ENCODE measurements at places on chromosomes 1 and 21.
A peak's percentile ranks its signal among the peaks of the same experiment; 100 is the strongest.

DNA sequence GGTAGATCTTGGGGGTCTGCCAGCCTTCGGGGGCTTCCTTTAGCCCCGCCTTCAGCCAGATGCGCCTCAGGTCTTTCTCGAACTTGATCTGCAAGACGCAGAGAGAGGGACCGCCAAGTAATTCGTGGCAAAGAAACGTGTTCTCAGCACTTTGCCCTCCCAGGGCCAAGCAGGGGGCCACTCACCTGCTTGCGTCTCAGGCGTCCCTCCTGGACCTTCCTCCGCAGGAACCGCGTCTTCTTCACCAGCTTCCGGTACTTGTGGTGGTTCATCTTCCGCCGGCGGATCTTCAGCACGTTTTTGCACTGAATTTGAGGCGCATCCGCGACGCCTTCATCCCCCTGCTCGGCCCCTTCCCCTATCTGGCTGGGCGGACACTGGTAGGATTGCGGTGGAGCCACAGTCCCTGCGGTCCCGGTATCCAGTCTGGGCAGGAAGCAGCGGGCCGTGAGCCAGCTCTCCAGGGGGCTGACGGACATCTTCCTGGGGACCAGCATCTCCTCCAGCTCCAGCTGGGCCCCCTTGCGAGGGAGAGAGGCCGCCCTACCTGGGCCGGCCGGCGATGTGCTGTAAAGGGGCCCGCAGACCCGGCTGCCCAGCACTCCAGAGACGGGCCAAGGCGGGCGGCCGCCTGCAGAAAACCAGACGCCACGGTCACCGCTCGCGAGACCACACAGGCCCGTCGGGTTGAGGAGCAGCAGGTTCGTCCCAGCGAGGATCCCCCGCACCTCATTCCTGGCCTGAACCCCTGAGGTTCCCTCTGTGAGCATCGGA is 1.0 kb downstream of the AURKAIP1 start:
- no peak for DNase-seq

DNA sequence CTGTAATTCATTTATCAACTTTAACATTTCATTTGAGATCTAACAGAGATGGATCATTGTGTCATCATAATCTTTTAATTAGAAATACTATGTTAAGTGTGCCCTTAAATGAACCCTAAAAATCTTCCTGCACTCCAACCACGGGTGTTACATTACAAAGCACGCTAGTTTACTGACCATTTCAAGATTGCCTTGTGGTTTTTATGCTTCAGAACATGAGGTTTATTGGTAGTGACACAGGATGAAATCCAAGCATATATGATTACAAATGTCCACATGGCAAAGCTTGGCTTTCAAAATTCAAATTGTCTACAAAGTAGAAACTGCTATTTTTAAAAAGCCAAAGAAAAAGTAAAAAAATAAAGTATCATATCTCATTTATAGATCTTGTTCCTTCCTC is 190.4 kb upstream of the USP25 start:
- no peak for DNase-seq

DNA sequence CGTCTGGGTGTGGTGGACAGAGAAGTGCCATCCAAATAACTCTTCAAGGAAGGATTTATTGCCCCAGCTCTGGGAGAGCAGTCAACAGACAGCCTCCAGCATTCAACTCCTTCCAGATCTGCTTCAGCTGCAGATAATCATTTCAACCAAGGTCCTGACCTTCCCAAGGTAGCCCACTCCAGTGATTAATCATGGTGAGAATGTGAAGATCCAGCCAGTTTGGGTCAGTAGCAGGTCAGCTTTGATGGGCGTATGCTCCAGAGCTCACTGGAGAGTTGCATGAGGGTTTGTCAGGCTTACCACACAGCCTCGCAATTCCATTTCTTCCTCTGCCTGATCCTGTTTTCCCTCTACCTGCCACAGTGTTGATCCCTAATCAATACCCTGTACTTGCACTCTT is 214.5 kb upstream of the ZRANB2 start:
- no peak for DNase-seq

DNA sequence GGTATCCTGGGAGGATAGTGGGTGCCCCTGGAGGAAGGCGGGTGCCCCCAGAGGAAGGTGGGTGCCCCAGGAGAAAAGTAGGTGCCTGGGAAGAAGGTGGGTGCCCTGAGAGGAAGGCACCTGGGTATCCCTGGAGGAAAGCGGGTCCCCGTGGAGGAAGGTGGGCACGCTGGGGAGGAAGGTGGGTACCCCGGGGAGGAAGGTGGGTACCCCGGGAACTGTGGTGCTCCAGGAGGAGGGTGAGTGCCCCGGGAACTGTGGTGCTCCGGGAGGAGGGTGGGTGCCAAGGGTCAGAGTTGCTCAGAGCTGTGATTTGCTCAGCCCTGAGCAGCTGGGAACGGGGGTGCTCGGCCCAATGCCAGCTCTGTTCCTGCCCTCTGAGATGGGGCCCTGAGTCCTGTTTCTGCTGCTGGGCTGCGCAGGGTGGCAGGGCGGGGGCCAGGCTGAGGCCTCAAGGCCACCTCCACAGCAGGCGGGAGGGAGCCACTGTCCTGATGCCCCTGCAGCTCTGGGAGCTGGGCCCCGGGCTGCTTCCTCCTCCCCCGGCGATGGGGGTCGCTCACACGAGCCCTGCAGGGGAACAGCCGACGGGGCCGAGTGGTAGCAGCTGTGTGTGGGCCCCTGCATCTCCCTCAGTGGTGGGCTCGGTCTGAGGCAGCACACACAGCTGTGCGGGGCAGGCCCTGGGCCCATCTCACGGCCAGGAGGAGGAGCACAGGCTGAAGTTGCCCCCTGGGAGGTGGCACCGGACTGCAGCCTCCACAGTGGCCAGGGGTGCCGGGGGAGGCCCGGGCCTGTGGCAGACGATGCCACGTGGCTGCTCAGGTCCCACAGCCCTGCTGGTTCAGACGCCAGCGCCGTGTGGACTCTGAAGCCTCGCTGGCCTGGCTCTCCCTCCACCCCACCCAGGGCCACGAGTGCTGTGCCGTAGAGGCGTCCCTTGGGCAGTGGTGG is 57.4 kb downstream of the SLX9 start:
- no peak for DNase-seq

DNA sequence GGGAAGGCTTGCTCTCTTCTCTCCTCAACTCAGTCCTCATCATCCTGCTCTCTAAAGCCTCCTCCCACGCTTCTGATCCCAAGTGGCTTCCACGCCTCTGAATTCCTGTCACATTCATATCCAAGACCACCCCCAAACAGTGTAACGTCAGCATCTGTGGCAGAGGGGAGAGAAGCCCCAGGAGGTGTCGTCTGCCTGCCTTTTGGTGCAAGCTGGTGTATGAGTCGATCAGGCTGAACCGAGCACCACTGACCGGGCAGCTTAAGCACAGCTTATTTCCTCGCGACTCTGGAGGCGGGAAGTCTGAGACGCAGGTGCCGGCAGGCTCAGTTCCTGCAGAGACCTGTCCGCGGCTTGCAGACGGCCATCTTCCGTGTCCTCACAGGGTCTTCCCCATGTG is 123.8 kb upstream of the RAB4A start:
- DNase-seq, result no peak

GRCh38 chr1:93798291-93798690 is 80.7 kb downstream of the DNTTIP2 start:
- DNase-seq, result no peak

DNA sequence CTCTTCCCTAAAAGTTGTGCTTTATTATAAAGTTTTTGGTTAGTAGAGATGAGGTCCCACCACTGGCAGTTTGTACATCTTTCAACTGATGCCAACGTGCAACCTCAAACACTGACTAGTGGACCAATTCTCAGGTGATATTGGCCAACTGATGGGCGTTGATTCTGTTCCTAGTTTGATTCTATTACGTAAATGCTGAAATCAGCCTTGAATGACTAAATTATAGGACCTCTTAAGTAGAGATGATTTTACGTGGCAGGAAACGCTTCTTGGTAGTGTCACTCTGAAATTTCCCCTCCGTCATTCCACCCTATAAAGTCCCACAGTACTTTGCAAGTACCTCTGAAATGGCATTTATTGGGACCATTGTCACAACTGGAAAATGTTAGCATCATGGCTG is 8.8 kb upstream of the FNDC7 start:
- no peak for DNase-seq

GRCh38 chr1:64293820-64294219 is 90.4 kb downstream of the UBE2U start:
- DNase-seq, result no peak

DNA sequence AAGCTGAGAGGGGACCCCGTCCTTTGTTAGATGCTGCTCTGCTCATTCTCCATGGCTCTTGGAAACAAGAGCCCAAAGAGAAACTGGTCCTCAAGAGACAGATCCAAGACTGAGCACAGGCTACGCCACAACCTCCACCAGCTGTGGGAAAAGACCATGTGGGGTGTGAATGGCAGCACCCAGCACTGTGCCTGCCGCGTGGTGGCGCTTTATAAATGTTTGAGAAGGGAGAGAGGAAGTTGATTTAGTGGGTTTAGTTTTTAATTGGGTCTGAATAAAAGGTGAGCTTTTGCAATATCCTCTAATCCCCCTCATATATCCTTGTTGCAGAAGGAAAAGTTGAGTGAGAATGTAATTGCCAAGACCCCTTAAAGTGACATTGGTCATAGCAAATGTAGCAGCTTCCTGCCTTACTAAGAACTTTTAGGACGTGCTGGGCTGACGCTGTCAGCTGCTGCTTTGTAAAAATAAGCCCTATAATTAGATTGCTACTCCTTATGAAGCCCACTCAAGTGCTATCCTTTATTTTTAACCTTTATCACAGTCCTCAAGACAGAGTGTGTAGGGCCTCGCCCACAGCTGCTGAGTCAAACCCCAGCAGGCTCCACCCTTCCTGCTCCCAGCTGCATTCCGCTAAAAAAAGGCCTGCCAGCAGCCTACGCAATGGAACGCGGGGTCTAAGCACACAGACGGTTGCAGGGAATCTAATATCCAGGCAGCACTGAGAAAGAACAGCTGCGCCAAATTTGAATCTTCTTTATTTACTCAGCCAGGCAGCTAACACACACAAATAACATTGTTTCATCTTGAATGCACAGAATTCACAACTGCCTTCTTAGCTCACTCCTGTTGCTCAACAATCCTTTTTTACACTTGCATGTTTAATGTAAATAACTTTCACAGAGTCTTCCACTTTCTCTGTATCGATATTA is 47.4 kb upstream of the PRDX6 start:
- no peak for DNase-seq

- no peak for DNase-seq
Measured at GRCh38 chr1:210647406-210648333, 319.0 kb downstream of the HHAT start.

DNA sequence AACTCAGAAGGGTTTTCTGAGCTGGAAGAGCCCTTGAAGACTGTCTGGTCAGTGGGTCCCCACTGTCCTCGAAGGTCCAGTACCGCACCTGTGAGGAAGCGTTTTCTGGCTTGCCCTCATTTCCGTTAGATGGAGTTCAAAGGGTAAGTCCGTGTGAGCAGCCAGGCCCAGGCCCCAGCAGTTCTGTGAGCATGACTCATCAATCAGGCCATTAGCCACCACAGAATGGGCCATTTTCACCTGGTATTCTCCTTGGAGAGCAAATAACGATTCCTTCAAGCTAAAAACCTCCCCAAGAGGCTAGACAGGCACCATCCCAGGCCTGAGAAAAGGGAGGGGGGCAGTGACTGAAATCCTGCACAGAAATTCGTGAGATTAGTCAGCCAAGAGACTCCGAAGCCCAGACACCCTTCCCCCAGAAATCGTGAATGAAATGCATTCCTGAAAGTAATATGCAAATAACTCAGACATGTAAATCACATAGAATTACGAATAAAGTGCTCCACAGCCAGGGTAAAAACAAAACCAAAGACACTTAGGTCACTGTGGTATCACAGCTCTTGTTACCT is 66.0 kb downstream of the BCAR3 start:
- DNase-seq, result peak; percentile 46

GRCh38 chr1:2279210-2279639 is 51.1 kb downstream of the SKI start:
- DNase-seq, result no peak

DNA sequence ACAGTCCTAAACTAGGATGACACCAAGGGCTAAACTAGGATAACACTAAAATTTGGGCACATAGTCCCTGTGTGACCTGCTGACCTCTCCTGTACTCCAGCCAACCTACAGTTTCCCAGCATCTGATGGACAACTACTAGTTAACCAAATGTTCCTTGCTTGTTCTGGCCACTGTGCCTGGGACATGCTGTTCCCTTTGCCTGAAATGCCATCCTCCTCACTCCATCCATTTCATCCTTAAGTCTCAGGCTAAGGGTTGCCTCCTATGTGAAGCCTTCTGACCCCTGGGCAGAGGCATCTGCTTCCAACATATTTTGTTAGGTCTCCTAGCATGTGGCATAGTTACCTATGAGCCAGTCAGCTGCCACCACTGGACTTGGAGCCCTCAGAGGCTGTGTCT is 204.9 kb upstream of the JUN start:
- DNase-seq, result no peak

- DNase-seq, result no peak
Measured at GRCh38 chr1:161351482-161351881, 16.2 kb downstream of the CFAP126 start.

- DNase-seq, result no peak
Measured at GRCh38 chr1:85091671-85092280, 43.5 kb upstream of the MCOLN3 start.

DNA sequence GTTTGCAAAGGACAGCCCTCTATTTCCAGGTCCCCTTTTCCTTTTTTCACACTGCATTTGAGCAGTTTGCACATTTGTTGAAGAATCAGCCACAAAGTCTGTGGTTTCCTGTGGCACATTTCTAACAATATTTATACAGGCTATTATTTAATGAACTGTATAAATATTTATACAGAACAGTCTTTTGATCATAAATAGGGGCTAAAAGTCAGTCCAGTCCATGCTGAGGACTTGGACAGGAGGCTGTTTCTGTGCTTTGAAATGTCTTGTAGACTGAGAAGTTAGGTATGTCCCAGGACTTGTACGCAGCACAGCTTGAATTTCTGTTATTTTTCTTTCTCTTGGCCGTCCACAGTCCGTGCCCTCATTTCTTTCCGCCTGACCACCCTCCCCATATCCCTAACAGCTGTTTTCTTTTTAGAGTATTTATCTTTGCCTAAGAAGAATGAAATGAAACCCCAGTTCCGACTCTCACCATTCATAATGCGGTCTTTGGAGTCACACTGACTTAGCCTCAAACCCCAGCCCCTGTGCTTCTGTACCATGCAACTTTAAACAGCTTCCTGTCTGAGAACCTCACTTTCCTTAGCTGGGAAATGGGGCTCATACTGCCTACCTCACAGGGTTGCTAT is 19.7 kb downstream of the FGGY start:
- no peak for DNase-seq

DNA sequence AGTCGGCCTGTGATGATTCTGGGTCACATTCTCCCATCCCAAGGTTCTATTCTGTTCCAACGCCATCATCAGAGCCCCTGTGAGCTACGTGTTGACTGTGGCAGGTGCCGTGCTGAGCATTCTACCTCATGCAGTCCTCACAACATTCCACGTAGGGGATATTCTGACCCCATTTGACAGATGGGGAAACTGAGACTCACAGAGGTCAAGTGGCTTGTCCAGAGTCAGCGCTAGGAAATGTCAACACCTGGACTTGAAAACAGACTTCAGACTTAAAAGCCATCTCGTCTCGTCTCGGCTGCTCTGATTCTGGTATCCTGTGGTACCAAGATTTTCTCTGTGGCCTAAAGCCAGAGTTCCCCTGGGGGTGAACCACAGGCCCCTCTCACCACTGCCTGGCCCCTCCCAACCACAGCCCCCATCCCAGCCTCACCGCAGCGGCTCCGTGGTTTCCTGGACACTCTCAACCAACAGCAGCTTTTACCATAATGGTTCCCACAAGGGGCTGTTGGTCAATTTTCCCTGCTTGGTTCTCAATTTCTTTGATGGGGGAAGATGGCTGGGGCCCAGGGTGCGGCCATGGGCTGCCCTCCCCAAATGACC is 39.6 kb downstream of the SDC3 start:
- DNase-seq, result peak; percentile 36

- DNase-seq, result no peak
Measured at GRCh38 chr1:22969304-22969709, 3.4 kb downstream of the LACTBL1 start.

- no peak for DNase-seq
Measured at GRCh38 chr1:201617157-201617556, 78.2 kb downstream of the NAV1 start.
